ENCODE measurements at places on chromosomes 1 and 21.

DNA sequence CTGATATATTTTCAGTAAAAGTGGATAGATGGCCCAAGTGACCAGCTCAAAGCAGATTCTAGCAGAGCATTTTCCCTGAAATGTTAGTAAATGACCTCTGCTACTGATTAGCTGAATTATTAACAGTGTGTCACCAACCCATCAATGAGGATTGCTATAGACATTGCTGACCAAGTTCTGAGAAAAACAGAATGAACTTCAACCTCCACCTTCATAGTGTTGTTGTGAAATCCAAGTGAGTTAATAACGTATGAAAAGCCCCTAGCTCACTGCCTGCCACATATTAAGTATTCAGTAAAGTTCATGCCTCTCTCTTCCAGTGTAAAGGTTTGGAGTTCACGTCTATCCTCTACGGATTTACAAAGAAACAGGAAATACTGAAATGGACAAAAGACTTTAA is 15.8 kb downstream of the PLPP3 start:
- no peak for DNase-seq

- DNase-seq = no peak
These were observed 25.7 kb downstream of the LDLRAD1 start for GRCh38 chr1:53992085-53992874.

- peak; percentile 73 for DNase-seq
These were observed 539 bp downstream of the ANP32E start for GRCh38 chr1:150235294-150235851.

- DNase-seq = no peak
These were observed 26.7 kb upstream of the PCP4 start for GRCh38 chr21:39840373-39841097.

- no peak for DNase-seq
These were observed 15.7 kb downstream of the RPTN start for GRCh38 chr1:152143150-152143887.

DNA sequence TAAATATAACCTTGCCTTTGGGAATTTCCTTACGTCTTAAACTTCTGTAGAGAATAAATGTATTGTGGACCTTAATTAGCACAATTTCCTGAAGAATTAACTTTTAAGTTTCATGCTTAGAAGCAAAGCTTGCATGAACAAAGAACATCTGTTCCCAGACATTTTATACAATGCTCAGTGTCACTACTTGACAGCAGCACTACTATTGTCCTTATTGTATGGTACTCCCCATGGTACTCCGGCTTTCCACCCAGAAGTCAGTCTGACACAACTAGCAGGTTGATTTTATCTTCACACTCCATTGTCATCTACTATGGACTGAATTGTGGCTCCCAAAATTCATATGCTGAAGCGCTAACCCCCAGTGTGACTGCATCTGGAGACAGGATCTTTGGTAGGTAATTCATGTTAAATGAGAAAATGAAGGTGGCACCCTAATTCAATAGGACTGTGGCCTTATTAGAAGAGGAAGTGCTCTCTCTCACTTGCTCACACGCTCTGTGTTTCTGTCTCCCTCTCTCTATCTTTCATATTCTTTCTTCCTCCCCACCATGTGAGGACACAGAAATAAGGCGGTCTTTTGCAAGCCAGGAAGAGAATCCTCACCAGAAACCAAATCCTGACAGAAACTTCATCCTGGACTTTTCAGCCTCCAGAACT is 10.7 kb upstream of the OR2B11 start:
- DNase-seq = no peak

DNA sequence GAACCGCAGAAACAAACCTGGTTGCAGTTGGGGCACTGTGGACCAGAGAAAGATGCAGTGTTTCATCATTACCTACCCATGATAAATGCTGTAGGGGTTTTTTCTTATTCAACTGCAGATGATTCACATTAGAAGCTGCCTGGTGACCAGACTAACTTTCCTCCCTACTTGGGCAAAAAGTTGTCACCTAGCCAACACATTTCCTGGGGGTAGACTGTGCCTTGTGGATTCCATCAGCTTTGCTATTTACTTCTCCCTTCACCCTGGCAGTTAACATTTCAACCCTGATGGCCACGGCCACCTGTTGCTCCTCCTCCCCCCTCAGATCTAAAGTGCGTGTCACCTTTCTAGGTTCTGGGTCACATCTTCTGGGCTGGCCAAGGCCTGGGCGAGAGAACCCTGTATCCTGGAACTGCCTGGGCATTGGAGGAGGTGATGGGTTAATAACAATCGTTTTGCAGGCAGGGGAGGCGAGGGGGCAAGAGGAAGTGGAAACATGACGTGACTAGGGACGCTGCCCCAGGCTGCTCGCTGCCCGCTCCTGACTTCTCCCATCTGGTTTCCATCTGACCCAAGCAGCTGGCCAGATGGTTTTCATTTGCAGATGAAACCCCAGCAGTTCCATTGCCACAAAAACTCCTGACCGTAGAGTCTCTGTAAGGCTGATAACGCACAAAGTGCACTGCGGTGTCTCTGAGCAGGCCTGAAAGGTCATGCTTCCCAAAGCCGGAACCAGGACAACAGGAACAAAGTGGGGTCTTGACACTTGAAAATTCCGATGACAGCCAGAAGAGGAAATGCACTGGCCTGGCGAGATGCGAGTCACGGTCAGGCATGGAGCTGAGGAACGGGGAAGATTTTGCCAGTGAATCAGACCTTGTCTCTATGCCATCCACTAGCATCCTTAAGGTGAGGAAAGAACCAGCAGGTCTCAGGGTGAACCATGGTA is 36.6 kb downstream of the CAPZB start:
- peak; percentile 75 for DNase-seq

GRCh38 chr1:159861218-159861617 is 1.2 kb downstream of the VSIG8 start:
- DNase-seq = no peak

DNA sequence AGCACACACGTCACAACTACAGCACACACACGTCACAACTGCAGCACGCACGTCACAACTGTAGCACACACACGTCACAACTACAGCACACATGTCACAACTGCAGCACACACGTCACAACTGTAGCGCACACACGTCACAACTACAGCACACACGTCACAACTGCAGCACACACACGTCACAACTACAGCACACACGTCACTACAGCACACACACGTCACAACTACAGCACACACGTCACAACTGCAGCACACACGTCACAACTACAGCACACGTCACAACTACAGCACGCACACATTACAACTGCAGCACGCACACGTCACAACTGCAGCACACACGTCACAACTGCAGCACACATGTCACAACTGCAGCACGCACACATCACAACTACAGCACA is 322.6 kb upstream of the AJAP1 start:
- DNase-seq = no peak

GRCh38 chr1:220526294-220526693 is 1.6 kb upstream of the MARK1 start:
- DNase-seq = peak; percentile 35

DNA sequence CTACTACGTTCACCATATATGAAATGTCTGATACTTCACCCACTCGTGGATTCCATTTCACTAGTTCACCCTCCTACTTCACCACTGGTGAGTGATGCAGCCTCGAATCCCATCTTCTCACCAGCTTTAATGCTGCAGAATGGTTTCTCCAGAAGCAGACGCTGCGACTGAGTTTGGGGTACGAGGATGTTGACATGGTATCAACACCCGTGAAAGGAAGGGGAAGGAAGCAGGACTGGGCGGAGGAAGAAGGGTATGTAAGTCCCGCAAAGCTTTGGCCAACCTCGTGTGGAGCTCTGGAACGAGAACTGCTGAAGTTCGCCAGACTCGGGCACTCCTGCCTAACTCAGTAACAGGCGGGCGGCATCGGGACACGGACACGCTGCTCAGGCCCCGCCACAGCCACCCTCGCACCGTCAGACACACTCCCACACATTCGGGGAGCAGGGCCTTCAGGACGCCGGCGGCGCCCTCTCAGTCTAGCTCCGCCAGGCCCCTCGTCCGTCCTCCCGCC is 833 bp upstream of the DIP2A start:
- DNase-seq = no peak

GRCh38 chr1:27832762-27833161 is 2.2 kb downstream of the PPP1R8 start:
- DNase-seq = no peak

- peak; percentile 62 for DNase-seq
These were observed 30.8 kb downstream of the GORAB start for GRCh38 chr1:170562646-170563338.

DNA sequence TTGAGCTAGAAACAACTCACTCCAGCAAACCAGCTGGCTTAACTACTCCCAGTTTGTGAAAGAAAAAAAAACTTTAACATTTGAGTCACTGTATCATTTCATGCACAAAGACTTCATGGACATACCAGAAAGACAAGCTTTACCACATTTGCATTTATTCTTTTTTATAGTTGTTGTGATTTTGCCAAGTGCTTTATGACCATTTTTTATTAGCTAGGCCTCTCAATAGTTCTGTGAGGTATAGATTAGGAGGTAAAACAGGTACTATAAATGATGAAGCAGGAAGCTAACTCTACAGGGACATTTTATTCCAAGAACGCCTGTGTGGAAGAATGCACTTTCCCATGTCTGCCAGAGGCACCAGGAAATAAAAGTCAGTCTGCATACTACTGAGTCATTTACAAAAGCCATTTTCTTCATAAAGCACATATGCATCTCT is 8.2 kb upstream of the DENND1B start:
- DNase-seq = no peak

DNA sequence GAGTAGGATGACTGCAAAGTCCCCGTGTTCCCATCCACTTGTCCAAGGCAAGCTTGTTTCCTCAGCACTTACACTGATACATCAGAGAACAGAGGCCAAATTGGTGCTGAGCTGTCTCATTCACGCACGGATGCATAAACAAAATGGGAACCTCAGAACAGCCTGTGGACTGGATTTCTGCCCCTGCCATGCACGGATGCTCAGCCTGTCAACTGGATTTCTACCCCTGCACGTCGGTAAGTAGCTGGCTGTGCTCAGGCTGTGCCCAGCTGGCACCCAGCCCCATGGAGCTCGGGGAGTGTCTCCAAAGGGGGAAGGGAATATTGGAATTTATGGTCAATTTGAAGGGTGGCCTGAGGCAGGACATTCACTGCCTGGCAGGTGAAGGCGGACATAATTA is 40.8 kb upstream of the TMPRSS2 start:
- peak; percentile 88 for DNase-seq

GRCh38 chr1:6960291-6960811 is 175.1 kb downstream of the CAMTA1 start:
- DNase-seq = peak; percentile 65

- DNase-seq = no peak
These were observed 276.5 kb upstream of the USP25 start for GRCh38 chr21:15453261-15453660.

GRCh38 chr1:194347200-194347599 is 1160.8 kb upstream of the B3GALT2 start:
- no peak for DNase-seq

- peak; percentile 18 for DNase-seq
These were observed 15.3 kb downstream of the SPATA46 start for GRCh38 chr1:162361349-162361748.

DNA sequence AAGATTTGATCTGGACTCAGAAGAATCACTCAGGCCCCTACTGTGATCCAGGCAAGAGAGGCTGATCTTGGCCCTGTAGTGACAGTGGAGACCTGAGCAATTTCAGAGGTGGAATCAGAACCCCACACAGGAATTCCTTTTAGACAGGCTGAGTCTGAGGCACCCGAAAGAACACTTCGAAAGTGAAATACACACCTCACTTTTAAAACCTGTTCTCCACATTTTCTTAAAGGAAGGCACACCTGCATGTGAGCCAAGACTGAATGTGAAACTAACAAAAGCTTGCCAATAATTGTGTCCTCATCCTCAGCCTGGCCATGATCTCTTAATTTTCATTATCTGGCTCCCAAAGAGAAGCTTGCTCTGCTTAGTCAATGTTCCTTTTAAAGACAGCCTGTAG is 32.2 kb downstream of the SIPA1L2 start:
- DNase-seq = no peak

DNA sequence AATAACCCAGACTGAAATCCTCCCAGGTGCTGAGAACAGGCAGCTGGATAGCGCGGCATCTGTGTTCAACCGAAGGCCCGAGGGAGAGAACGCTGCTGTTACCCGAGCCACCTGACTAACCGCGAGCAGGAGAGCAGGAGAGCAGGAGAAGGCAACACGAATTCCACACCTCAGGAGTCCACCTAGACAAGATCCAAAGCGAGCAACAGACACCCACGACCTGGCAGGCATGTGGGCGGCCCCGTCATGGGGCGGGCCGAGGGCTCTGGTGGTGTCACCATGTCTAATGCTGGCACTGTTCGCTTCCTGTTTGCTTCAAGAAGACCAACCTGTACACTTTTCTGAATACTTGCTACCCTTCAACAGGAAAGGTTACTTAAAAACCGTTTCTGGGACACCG is 20.9 kb upstream of the SPATC1L start:
- DNase-seq = no peak

DNA sequence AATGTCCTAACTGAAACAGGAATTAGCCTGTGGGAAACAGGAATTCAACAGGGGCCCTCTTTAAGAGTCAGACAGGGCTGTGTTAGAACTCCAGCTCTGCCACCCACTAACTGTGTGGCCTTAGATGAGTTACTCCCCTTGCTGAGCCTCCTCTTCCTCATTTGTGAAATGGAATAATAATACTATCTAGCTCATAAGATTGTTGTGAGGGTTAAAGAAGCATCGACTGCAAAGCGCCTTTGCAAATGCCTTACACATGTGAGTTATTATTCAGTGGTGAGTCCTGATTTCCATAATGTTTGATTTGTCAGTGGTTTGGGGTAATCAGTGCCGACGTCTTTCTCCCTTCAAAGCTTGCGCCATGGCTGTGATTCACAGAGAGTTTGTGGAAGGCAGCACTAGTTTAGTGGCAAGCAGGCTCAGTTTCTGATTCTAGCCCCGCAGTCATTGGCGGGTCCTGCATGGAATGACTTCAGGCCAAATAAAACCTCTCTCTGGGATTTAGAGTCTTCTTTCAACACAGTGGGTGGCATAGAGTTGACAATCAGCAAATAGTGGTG is 388.5 kb downstream of the PLPP3 start:
- DNase-seq = peak; percentile 25

GRCh38 chr1:201361652-201362504 is 15.6 kb downstream of the TNNT2 start:
- peak; percentile 71 for DNase-seq

GRCh38 chr1:23444596-23445390 is 20.2 kb upstream of the TCEA3 start:
- DNase-seq = no peak

DNA sequence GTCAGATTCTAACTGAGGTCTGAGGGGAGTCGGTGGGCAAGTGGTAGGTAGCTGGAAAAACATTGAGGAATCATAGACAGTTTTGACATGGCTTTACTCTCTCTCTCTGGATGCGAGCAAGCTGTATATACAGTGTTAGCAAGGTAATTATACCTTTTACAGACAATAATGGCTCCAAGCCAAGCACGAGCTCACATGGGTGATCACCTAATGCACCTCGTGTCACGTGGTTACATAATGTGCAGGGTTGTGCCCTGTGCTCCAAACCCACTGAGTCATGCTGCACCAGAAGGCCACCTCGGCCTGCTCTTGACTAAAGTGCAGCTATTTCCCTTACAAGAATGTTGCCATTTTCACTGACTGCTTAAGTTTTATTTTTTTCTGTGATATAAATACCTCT is 7.6 kb upstream of the CLCA2 start:
- DNase-seq = no peak

All from eye (tissue), 1 donor.